Renal pelvis (tissue), 12 donors: ENCODE measurements at places on chromosomes 7 and 10. TPM values are rescaled to one million over a fixed set of nuclear protein-coding genes. Genes with fewer than 3 reads are reported as not detected.

GRCh38 chr10:36638462-36639155 lies 486.8 kb upstream of the ANKRD30A start:
- no peak for DNase-seq

GRCh38 chr7:128240696-128241386 lies at the start of gene LEP:
LEP (plus strand) TSS chr7:128241278; CDS start chr7:128252019, 10,741 bp downstream.
- no peak for DNase-seq

DNA sequence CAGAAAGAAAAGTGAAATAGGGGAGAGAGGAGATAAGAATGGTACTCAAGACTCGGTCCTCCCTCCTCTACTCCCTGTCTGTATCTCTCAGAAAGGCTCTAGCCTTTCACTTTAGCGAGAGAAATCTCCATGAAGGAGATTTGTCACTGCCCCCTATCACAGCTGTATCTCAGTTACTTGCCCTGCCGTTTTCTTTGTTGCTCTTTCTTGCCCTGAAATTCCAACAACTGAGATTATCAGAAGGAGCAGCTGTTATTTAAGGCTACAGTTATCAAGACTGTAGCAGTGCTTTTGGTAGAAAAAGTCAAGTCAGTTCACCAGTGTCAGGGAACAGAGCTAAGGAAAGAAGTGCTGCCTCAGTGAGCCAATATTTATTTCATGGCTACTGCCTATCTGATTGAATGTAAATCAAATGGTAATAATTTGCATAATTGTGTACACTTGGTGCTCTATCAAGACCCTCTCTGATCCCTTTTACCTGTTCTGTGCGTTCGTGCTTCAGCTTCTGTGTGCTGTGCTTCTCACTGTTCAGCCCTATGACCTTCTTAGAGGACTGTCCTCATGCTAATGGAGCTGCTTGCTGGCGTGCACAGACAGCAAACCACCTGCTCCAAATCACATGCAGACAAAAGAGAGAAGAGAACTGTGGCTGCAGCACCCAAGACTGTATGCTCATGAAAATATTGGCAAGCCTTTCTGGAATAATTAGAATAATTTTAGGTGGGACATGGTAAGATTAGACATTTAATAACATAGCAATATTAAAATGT lies 180.2 kb upstream of the FAM3C start:
- no peak for DNase-seq

- DNase-seq, result no peak
Measured at GRCh38 chr7:99373091-99374066, 1.2 kb upstream of the ARPC1B start.

DNA sequence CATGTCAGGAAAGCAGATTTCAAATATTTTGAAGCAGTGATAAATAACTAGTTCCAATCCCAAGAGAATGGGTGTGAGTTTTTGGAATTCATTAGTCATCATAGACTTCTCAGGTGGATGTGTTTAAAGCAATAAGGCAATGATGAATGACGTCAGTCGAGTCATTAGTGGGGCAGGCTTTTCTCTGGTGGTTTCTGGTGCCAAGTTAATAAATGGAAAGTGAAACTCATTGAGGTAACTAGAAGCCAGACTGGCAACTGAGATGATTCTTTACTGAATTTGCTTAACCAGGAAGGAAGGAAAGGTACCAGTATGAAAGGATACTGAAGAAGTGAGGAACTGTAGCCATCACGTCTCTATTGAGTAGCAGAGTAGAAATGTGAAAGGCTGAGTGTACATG lies 311.0 kb downstream of the GPAM start:
- DNase-seq, result no peak

DNA sequence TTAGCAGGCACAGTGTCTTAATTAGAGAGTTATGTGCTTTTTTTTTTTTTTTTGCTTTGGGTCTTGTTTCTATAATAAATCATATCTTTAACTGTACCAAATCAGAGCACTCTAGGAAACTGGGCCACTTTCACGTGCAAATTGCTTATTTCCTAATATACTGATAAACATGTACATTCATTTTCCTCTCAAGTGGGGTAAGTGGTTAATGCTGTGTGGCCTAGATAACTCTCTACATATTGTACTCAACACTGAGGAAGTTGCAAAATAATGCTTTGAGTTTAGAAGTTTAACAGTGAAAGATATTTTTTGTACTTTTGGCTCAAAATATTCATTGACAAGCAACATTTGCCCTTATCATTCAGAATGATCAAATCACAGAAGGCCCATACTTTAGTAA lies 115.9 kb upstream of the IFRD1 start:
- DNase-seq, result no peak

- DNase-seq, result no peak
Measured at GRCh38 chr7:44505595-44505994, 15.1 kb upstream of the NUDCD3 start.

DNA sequence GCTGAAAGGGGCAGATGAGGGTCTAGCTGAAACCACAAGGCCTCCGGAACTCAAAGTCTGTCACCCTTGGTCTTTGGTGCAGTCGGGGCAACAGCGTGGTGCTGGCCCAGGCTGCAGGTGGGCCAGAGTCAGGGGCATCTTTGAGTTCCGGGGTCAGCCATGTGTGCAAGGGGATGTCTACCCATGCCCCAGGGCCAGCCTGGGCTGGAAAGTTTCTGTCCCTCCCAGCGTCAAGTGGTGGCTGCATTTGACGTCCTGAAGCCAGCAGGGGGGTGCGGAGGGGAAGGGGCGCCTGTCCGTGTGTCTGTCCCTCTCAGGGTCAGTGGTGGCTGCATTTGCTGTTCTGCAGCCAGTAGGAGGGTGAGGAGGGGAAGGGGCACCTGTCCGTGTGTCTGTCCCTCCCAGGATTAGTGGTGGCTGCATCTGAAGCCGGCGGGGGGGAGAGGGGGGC lies 638 bp downstream of the BRAT1 start:
- DNase-seq, result no peak

ADARB2 gene
- polyA plus RNA-seq, result 3.0 TPM

SPDYE8 gene
- polyA plus RNA-seq, result 1.0 TPM

CYP26C1 gene
- polyA plus RNA-seq, result not detected

TMEM130 gene
- polyA plus RNA-seq, result 3.6 TPM
